ENCODE measurements at places on chromosomes 1 and 21.

- DNase-seq = no peak
Observed at GRCh38 chr1:214076708-214077065, 88.9 kb downstream of the PROX1 start.

- no peak for DNase-seq
Observed at GRCh38 chr1:231240531-231240882, 505 bp upstream of the GNPAT start.

- DNase-seq = no peak
Observed at GRCh38 chr1:107379826-107380225, 239.0 kb downstream of the NTNG1 start.

GRCh38 chr21:21156957-21157356 is 158.7 kb downstream of the NCAM2 start:
- no peak for DNase-seq

GRCh38 chr1:97730271-97730670 is 190.6 kb downstream of the DPYD start:
- DNase-seq = no peak

DNA sequence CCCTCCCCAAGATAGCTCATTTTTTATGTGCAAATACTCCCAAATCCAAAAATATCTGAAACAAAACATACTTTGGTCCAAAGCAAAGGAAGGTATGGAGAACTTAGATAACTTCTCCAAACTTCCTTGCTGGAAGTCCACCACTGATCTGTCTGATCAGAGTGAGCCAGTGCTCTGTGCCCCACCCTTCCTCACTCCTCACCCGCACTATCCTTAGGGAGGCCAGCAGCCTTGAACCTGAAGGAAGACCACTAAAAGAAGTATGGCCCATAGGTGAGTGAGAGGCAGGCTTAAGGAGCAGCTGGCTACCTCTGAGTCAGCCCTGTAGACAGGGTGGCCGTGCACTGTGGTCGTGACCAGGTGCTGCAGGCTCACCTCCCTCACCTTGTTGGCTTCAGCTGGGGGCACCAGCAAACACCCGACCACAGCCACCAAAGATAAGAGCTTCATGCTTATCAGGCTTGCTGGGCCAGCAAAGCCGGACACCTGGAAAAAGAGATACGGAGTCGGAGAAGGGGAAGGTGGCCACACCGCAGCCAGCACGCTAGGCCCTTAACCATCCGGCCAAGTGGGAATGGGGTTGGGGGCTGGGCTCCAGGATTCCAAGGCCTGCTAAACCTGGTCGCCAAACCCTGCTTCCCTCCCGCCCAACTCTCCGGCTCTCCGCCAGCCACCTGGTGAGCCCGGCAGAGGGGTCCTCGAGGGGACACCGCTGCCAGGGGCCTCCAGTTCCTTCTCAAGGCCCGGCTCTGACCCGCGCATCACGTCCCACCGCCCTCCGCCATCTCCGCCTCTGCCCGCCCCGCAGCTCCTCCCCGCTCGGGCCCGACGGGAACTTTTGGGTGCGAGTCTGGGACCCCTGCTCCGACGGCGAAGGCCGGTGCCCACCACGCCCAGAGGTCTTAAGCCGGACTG is 543 bp downstream of the TMEM9 start:
- no peak for DNase-seq

Data from effector CD4-positive, alpha-beta T cell (primary cell).